Breast epithelium (tissue), 4 donors: ENCODE measurements at places on chromosomes 5 and 9.

DNA sequence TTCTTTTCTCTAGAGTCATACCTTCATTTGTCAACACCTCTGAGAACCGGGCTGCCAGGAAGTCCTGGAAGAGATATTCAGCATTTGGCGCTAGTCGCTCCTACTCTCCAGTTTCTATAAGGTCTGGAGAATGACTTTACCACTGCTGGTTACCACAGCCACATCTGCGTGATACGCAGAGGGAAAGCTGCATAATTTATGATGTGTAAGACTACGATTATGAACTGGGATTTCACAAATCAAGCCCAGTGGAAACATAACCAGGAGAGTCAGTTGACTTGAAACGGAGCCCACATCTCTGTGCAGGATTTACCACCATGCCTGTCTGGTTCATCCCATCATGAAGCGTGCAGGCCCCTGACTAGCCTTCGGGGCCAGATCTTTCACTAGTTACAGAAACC lies 72.6 kb downstream of the FGF1 start:
- no peak for DNase-seq

- no peak for DNase-seq
Measured at GRCh38 chr5:79938468-79938867, 52.6 kb downstream of the MTX3 start.

DNA sequence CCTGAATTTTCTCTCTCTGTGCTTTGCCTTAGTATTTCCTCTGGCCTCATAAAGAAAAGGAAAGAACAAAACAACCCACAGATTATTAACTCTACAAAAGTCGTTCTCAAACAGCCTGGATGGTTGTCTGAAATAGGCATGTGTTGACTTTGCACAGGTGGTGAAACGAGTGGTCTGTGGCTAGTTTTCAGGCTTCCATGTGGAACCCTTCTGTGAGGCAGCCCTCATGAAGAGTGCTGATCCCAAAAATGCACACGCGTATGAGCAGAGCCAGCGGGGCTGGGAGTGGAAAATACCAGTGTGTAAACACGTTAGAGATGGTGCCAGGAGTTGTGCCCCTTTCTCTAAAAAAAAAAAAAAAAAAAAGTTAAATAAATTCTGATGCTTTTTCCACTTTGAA lies 4.9 kb upstream of the PSAT1 start:
- DNase-seq = no peak

DNA sequence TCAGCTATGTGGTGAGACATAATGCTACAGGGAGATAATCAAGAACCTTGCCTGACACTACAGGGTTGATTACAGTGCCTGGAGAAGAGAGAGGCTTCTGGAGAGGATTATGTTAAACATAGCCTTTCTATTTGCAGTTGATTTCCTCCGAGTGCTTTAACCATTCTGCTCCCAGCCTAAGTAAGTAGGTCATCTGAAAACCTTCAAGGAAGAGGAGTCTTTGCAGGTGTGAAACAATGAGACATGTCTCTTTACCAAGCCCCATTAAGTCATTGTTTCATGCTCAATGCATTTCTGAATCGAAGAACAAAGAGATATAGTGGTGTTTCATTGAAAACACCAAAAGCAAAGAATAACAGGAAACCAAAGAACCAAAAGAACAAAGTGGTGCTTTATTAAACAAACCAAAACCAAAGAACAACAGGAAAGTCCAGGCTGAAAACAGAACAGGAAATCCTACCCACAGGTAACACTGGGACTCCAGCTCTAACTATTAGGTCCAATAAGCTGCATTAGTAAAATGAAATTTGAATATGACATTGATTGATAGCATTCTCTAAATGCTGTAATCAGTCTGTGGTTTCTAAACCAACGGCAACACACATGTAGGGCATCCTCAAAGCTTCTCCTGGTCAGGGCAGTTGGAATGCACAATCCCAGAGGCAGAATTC lies 113.3 kb upstream of the SPATA31D4 start:
- DNase-seq = no peak

DNA sequence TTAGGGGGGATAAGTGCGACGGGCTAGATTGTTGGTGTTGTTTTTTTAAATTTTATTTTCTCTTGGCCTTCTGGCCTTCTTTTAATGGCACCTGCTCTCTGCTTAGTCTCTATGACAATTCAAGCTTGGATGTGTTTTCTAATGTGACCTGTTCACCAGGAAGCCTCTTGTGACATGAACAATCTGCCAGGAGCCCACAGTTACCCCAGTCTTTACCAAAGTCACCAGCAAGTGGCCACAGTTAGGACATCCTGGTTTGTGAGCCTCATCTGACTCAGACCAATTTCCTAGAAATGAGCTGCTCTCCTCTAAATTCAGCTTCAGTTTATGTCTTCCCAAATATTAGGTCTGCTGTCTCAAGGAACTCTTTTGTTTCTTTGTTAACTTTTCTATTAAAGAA lies 135.8 kb downstream of the TLE4 start:
- no peak for DNase-seq

DNA sequence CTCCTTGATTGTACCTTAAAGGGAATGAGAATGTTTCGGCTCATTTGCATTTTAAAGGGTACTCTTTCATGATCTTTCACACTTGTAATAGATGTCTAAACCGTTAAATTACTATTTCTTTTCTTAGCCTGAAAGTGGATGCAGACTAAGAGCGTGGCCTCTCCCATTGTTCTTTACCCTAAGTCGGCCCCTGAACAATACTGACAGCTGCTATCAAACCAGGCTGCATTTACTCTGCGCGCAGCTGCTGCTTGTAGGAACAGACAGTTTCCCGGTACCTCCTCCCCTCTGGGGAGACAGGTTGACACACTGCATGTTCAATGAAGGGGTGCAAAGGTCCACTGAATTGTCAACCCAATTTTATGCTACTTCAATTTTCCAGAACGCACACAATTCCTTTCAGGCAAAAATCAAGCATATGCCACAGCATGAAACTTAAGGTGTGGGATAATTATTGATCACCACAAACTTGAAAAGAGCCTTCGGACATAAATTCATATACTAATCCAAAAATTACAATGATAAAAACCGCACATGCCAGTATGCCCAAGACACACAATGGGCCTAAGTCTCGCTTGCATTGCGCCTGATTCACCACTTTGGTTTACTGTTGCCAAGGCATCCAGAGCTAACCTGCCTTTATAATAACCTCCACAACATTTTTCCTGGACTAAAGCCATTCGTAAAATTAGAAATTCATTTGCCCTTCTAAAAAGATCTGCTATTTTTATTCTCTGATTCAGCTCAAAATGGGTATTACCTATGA lies 39.7 kb downstream of the TLE1 start:
- DNase-seq = no peak

GRCh38 chr5:61280761-61281427 lies 51.2 kb upstream of the ZSWIM6 start:
- no peak for DNase-seq

DNA sequence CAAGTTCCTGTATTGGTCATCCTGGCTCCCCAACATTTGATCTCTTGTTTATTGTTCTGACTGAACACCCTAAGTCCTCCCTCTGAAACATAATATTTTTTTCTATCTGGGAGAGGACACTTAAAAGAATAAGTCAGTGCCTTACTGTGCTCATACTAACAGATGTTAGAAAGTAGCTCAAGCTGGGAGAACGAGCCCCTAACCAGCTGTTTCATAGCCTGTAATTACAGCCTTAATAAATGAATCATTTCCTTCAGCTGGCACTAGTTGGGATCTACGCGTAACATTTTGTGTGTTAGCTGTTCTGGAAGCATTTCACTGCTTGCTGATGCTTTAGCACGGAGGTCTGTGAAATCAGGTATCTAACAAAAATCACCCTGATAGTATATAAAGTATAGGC lies 345.9 kb upstream of the RIOK2 start:
- no peak for DNase-seq

- no peak for DNase-seq
Measured at GRCh38 chr9:72977670-72978069, 24.8 kb upstream of the ALDH1A1 start.

GRCh38 chr5:148816357-148816756 lies 10.1 kb upstream of the ADRB2 start:
- DNase-seq = no peak

DNA sequence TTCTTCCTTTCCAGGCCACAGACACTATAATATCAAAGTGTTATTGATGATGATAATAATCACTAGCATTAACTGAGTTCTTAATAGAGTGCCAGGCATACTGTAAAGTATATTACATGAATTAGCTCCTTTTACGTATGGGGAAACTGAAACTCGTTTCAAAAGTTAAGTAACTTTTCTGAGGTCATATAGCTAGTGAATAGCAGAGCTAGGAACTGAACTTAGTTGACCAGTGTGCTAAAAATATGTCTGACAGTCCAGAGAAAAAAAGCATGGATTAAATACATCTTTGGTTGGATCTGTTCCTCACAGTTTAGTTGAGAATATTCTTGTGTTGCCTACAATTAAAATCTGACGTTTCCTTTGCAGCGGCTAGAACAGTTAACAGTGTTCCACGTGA lies 18.4 kb upstream of the CATSPER3 start:
- DNase-seq = no peak

DNA sequence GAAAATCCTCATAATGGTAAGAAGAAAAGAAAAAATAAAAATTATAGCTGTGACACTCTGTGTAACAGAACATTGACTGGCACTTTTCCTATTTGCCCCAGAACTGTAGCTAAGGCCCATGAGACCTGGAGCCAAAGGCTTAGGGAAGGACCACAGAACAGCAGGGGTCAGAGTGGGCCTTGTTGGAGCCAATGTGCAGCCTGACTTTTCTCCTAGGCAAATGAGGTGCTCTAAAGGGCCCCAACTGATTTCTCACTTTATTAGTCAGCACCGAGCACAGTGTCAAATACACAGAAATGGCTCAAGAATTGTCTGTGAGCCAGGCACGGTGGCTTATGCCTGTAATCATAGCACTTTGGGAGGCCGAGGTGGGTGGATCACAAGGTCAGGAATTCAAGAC lies 4.0 kb upstream of the MEGF9 start:
- DNase-seq = no peak

GRCh38 chr5:171299228-171299627 lies 9.8 kb upstream of the TLX3 start:
- no peak for DNase-seq

GRCh38 chr9:119003201-119003611 lies 366.0 kb downstream of the BRINP1 start:
- DNase-seq = no peak

GRCh38 chr5:177456976-177457851 lies 10.6 kb downstream of the PRR7 start:
- DNase-seq = peak; percentile 85

DNA sequence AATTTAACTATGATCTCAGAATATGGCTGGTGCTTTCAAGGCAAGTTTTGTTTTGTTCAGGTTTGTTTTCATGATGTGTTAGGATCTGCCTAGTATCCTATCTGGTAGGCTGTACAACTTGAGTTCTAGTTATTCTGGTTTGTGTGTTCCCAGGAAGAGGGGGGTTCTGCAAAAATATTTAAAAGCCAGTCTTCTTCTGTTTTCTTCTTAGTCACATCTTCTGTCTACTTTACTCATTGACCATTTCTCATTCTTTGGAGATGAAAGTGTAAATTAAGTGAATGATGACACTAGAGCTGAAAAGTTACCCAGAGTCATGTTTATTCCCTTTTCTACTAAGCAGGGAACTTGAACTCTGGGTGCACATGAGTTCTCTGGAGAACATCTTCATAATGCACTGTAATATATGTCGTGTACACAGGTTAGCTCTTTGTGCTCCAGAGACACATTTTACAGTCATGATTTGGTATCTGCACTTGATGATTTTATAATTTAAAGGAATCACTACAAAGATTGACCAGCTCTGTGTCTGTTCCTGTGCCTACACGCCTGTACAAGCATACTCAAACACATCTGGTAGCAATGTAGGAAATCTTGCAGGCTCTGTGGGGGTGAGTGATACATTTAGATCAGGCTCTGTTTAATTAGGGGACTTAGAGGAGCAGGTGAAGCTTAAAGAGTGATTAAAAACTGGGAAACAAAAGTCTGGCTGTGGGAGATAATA lies 5.0 kb downstream of the SMAD5 start:
- no peak for DNase-seq
